ENCODE measurements at places on chromosomes 2 and 18. TPM values are rescaled to one million over a fixed set of nuclear protein-coding genes. Genes with fewer than 3 reads are reported as not detected.

GKN1 gene
- polyA plus RNA-seq: not detected

CNRIP1 gene
- polyA plus RNA-seq: 9.3 TPM

GKN2 gene
- polyA plus RNA-seq: not detected

PDE1A gene
- 0.60 TPM for polyA plus RNA-seq

HOXD4 gene
- not detected for polyA plus RNA-seq

DNER gene
- polyA plus RNA-seq: not detected

LYG1 gene
- 1.8 TPM for polyA plus RNA-seq

NEU2 gene
- not detected for polyA plus RNA-seq

C2orf72 gene
- polyA plus RNA-seq: 2.2 TPM

HJURP gene
- 8.0 TPM for polyA plus RNA-seq

DTNA gene
- polyA plus RNA-seq: 34.6 TPM

FAM168B gene
- polyA plus RNA-seq: 50.4 TPM

KIF1A gene
- polyA plus RNA-seq: 4.3 TPM

MEIS1 gene
- polyA plus RNA-seq: 121 TPM

TCF23 gene
- polyA plus RNA-seq: not detected

BOK gene
- 32.2 TPM for polyA plus RNA-seq

SPP2 gene
- polyA plus RNA-seq: not detected

RGPD4 gene
- polyA plus RNA-seq: not detected

FANCL gene
- 51.3 TPM for polyA plus RNA-seq

CYP27C1 gene
- polyA plus RNA-seq: 3.4 TPM

ACVR1C gene
- polyA plus RNA-seq: not detected

ACP1 gene
- 216 TPM for polyA plus RNA-seq

DPP10 gene
- polyA plus RNA-seq: 0.61 TPM

CD302 gene
- polyA plus RNA-seq: 0.65 TPM

DARS1 gene
- 216 TPM for polyA plus RNA-seq

MLPH gene
- not detected for polyA plus RNA-seq

G6PC2 gene
- polyA plus RNA-seq: not detected

LYPD1 gene
- polyA plus RNA-seq: 2.4 TPM

ASB18 gene
- polyA plus RNA-seq: 0.70 TPM

ILKAP gene
- polyA plus RNA-seq: 61.0 TPM

SLC9A2 gene
- not detected for polyA plus RNA-seq

COL4A3 gene
- 0.29 TPM for polyA plus RNA-seq

ARHGAP15 gene
- polyA plus RNA-seq: not detected

ANKRD62 gene
- not detected for polyA plus RNA-seq

PSTPIP2 gene
- polyA plus RNA-seq: 5.1 TPM

NEUROD1 gene
- not detected for polyA plus RNA-seq

CD8B2 gene
- not detected for polyA plus RNA-seq

FEV gene
- polyA plus RNA-seq: not detected

TUBB8B gene
- not detected for polyA plus RNA-seq

ALK gene
- polyA plus RNA-seq: 1.2 TPM

POMC gene
- polyA plus RNA-seq: 2.0 TPM

ASXL3 gene
- polyA plus RNA-seq: 8.3 TPM

MARCO gene
- polyA plus RNA-seq: not detected

STARD6 gene
- polyA plus RNA-seq: 0.72 TPM

EML4 gene
- polyA plus RNA-seq: 45.5 TPM

WNT10A gene
- polyA plus RNA-seq: not detected

LYG2 gene
- not detected for polyA plus RNA-seq

Data from cardiac muscle cell (in vitro differentiated cells and primary cell).